ENCODE measurements at places on chromosomes 11 and 22.

DNA sequence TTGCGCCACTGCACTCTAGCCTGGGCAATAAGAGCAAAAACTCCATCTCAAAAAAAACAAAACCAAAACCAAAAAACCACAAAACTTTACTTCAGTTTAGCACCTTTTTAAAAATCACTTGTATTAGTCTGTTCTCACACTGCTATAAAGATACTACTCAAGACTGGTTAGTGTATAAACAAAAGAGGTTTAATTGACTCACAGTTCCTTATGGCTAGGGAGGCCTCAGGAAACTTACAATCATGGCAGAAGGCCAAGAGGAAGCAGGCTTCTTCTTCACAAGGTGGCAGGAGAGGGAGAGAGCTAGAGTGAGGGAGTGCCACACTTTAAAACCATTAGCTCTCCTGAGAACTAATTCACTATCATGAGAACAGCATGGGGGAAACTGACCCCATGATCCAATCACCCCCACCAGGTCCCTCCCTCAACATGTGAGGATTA is 261.3 kb downstream of the TMEM135 start:
- no peak for DNase-seq

DNA sequence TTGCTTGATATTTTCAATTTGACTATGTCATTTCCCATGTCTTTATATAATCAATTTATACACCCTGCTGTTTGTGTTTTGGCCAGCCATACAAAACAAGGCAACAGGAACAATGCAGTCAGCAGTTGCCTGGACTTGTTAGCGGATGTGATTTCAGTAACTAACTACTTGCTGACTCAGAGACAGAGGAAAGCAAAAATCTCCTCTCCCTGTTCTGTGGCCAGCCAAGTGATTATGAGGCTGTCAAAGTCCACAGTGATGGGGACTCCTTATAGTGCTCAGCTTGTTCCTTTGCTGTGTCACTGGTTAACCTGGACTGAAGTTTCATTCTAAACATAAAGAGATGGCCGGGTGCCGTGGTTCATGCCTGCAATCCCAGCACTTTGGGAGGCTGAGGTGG is 32.6 kb upstream of the APLP2 start:
- no peak for DNase-seq

GRCh38 chr11:79160791-79161403 is 279.9 kb downstream of the TENM4 start:
- DNase-seq = no peak

DNA sequence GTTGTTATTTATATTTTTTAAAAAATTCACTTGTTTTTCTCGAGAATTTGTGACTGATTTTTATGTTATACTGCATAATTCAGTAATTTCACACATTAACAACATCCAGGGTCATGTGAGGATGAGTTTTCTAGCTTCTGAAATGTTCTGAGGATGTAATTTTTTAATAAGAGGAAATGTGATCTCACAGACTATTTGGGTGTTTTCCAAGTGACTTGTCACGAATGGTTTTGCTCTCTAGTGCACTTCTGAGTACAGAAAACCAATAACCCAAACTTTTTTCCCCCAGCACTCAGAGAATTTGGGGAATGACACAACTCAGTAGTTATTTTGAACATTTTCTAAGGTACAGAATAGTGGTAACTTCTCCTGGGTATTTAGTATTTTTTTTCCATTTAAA is 821.1 kb upstream of the ARHGAP42 start:
- no peak for DNase-seq
